ENCODE measurements at places on chromosomes 2 and 18.
A peak's percentile ranks its signal among the peaks of the same experiment; 100 is the strongest.

GRCh38 chr2:46386763-46387162 lies 89.6 kb downstream of the EPAS1 start:
- no peak for DNase-seq

- no peak for DNase-seq
These were observed 336.7 kb downstream of the LPIN1 start for GRCh38 chr2:12083081-12083581.

- peak; percentile 82 for DNase-seq
These were observed 38.0 kb downstream of the CYP1B1 start for GRCh38 chr2:38037757-38038621.

DNA sequence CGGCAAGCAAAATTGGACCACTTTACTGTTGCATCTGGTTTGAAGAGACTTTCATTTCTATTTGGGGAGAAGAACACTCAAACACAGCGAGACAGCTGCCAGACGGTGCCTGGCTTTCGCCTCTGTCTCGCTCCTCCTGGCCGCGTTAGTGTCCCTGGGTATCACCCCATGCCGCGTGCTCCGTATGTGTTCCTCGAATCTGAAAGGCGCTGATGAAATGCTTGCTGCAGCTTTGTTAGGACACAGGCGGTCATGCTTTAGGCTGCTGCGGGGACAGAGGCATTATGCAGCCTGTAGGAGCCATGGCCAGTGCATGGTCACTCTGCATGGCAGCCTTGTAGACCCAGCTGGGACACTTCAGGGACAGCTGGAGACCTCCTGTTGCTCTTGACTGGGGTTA lies 53.9 kb downstream of the LDLRAD4 start:
- no peak for DNase-seq

DNA sequence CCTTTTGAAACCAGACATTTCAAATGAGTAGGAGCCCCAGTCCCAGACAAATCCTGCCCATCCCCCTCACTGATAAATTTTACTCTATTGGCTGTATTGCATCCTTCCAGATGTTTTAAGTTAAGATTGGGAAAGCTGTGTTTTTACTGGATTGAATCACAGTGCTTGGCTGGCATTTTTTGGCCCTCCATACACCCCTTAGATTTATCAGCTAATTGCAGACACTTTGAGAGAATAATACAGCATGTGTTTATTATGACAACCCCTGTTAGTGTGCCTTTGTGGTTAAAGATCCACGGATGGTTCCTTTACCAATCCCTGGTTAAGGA lies 74.9 kb downstream of the ANTXR1 start:
- DNase-seq, result no peak

GRCh38 chr2:63735263-63735662 lies 106.4 kb upstream of the UGP2 start:
- DNase-seq, result no peak

DNA sequence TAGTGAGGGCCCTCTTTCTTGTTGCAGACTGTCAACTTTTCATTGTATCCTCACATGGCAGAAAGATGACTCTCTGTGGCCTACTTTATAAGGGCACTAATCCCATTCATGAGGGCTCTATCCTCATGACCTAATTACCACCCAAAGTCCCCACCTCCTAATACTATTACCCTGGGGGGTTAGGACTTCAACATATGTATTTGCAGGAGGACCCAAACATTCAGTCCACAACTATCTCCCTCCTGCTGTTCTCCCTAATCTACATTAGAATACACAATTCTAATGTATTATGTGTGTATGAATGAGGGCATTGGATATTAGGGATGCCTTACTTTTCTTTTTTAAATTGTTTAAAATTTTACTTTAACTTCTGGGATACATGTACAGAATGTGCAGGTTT lies 246.0 kb upstream of the TANK start:
- DNase-seq, result no peak

- no peak for DNase-seq
These were observed 850 bp downstream of the DNAJB2 start for GRCh38 chr2:219279916-219280516.

DNA sequence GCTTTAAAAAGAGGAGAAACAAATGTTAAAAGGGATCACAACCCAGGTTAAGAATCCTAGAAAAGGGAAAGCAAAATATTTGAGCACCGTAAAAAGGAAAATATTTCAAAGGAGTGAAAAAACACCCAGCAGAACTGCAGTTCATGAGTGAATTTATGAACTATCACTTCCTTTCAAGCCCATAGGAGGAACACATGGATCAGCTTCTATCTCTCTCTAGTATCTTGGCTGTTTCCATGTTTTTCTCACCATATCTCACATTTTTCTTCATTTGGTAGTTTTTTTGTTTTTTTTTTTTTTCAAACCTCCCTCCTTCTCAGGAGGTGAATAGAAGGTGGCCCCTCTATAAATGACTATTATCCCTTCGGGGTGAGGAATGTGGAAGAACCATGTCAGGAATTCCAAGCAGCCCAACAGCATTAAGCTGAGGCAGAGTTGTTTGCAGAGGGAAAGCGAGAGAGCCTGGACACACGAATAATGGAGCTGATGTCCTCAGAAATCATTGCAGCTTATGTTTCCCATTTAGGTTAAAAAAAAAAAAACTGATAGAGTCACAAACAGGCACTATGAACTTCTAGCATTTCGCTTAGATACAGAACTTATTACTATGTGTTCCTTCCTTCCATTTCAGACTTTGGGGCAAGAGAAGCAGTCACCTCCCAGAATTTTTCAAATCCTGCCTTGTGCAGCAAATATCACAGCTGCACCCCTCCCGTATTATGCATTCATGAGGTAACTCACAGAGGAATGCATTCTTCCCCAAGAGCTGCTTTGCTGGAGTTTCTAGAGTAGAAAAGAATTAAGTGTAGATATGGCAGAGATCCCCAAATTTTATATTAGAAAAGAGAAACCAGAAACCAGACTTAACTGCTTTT lies 315.6 kb downstream of the IRS1 start:
- DNase-seq, result no peak

DNA sequence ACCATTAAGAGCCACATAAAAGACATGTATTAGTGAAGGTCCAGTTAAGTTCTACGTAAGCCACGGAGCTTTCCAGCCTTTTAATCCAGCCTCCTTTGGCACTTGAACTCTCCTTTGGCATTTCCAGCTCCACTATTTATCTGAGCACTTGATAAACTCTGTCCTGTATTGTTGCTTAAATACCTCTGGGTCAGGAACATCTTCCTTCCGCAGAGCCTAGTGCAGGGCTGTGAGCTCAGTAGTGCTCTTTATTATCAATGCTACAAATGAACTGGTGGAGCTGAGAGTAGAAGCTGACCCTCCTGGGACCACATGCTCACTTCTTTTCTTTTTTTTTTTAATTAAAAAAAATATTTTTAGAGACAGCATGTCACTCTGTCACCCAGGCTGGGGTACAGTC lies 4.9 kb downstream of the STPG4 start:
- DNase-seq, result no peak

GRCh38 chr18:45340884-45341283 lies 274.4 kb upstream of the SLC14A2 start:
- no peak for DNase-seq

DNA sequence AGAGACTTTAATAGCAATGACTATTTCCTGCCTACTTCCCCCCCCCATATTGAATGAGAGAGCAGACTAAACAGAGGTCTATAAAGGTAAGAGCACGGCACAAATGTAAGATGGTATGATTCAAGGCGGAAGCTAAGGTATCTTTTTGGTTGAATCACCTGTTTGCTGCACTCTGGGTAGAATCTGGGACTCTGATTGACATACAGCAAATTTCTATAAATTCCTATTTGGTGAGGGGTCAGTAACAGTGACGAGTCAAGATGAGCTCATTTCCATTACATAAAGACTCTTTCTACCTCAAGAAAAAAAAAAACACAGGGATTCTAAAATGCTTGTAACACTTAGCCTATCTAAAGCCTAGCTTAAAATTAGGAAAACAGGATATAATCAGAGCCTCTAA lies 297.3 kb downstream of the TNS1 start:
- no peak for DNase-seq

GRCh38 chr18:12231986-12232385 lies 22.2 kb upstream of the CIDEA start:
- no peak for DNase-seq

GRCh38 chr2:10844097-10844496 lies 31.5 kb upstream of the PDIA6 start:
- no peak for DNase-seq

DNA sequence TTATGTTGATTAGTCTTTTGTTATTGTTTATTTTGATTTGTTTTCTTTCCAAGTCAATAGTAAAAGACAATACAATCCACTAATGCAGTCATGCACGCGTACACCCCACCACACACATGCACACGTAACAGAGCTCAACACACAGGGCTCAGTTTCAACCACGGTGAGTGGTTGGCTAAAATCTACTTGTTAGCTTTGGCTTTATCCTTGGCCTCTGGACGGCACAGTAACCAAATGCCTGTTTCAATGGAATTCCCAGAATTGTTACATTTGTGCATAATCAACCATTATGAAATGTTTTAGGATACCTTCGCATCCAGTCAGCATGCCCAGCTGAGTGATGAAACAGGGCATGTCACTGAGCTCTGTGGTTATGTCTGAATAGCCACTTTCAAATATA lies 53.2 kb downstream of the NYAP2 start:
- DNase-seq, result no peak

DNA sequence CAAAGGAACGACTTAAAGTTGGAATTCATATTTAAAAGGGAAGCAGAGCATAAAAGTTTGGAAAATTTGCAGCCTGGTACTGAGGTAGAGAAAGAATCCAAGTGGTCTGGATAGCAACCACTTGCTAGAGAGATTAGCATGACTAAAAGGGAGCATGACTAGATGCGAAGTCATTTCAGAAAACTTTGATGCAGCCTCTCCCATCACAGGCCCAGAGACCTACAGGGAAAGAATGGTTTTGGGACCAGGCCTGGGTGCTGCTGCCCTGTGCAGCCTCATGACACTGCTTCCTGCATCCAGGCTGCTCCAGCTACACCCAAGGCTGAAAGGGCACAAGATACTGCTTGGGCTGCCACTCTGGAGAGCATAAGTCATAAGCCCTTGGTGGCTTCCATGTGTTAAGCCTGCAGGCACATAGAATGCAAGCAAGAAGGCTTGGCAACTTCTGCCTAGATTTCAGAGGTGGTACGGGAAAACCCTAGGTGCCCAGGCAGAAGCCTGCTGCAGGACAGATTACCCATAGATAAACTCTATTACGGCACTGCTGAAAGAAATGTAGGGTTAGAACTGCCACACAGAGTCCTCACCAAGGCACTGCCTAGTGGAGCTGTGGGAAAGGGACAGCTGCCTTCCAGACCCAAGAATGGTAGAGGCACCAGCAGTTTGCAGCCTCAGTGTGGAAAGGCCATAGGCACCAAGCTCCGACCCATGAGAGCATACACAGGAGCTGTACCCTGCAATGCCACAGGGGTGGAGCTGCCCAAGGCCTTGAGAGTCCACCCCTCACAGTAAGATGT lies 12.6 kb upstream of the CHN1 start:
- DNase-seq, result no peak

GRCh38 chr18:63031375-63031774 lies 288.2 kb downstream of the BCL2 start:
- no peak for DNase-seq

DNA sequence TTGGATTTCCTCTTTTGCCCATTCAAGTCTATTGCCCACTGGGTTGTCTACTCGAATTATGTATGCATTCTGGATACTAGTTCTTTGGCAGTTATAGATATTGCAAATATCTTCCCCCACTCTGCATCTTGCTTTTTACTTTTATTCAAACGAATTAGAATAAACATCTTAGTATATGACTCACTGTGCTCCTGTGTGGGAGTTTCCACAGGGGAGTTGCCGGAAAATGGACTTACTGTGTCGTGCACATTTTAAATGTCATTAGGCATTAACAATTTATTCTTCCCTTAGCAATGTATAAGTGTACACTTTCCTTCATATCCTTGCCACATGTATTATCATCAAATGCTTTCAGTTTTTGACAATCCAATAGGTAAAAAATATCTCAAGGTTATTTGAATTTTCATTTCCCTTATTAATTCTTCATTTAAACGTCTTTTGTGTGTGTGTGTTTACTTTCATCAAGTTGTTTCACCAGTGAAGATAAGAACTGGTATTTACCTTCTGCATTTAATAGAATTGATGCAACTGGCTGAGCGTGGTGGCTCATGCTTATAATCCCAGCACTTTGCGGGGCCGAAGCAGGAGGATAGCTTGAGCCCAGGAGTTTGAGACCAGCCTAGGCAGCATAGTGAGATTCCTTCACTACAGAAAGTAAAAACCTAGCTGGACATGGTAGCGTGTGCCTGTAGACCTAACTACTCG lies 4.6 kb upstream of the UGT1A5 start:
- DNase-seq, result no peak
